ENCODE measurements at places on chromosomes 2 and 18.
A peak's percentile ranks its signal among the peaks of the same experiment; 100 is the strongest.

GRCh38 chr2:68968221-68968620 lies 6.2 kb upstream of the GKN1 start:
- DNase-seq, result no peak

DNA sequence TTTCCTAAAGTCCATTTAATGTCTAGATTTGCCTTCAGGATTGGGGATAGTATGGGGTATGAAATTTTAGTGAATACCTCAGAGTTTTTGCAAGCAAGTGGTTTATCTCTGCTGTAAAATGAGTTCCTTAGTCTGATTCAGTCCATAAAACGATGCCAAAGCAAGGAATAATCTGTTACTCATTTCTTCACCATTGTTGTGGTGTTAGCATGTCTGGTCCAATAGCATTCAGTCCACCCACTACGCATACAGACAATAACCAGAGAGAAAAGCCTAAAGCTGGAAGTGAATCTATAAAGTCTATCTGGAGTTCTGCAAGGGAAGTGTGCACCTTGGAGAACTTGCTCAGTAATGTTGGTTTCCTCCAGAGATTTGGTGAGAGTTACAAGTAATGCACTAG lies 12.9 kb upstream of the DPP4 start:
- DNase-seq, result no peak

- DNase-seq, result no peak
These were observed 37.8 kb upstream of the THUMPD2 start for GRCh38 chr2:39816845-39817244.

- no peak for DNase-seq
These were observed 219.6 kb downstream of the CELF4 start for GRCh38 chr18:37346048-37346447.

DNA sequence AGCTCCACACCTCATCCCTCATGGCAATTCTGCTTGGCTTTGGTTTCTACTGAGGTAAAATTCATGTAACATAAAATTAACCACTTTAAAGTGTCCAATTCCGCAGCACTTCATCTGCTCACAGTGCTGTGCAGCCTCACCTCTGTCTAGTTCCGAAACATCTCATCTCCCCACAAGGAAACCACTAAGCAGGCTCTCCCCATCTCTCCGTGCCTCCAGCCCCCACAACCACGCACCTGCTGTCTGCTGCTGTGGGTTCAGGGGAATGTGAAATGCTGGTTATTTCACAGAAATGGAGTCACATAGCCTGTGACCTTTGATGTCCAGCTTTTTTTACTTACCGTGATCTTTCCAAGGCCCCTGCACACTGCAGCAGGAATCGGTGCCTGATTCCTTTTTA lies 7.7 kb upstream of the GPC1 start:
- no peak for DNase-seq

DNA sequence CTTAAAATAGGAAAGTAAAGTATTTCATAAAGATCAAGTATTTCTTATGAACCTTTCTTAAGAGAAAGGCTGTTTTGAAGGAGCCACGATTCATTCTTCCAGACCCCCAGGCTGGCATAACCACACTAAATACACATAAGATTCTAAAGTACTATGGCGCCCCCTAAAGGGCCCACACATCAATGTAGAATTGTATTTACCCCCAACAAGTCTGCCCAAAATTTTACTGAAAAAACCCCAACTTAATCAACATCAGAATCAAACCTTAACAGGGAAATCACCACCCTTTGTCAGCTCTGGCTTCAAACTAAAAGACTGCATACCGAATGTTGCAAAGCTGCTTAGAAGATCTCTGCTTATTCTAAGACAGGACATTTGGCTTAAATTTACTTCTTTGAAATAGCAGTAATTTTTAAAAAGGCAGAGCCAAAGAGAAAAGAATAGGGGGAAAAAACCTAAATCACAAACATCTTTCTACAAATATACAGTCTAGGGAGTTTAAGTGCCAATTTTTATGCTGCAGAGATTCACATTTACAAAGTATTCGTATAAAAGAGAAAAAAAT lies 20.4 kb upstream of the BCL2 start:
- peak; percentile 40 for DNase-seq

DNA sequence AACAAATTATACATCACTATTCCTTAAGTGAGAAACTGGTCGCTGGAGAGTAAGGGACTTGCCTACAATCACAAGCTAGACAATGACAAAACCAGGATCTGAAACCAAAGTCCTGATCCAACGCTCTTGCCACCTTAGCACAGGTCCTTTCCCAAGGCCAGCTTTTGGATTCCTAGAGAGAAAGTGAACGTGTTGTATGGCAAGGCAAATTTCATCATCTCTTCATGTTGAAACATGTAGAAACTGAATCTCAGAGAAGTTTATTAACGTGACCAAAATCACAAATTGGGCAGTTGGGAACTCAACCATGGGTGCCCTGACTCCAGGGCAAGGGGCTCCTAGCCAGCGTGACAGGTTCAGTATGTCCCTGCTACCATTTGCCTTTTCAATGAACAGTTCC lies 118.2 kb downstream of the VWC2L start:
- DNase-seq, result no peak

DNA sequence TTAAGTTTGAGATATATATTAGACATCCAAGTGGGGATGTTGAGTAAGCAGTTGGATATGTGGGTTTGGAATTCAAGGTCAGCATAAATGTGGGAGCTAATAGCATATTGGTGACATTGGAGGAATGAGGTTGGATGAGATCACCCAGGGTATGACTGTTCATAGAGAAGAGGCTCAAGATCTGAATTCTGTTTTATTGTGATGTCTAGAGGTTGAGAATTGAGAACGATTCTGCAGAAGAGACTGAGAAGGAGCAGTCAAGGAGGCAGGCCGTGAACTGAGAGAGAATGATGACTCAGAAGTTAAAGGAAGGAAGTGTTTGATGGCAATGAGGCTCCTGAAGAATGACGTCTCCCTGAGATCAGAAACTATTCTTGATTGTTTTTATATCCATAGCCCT lies 5.9 kb downstream of the SERPINB11 start:
- peak; percentile 8 for DNase-seq

DNA sequence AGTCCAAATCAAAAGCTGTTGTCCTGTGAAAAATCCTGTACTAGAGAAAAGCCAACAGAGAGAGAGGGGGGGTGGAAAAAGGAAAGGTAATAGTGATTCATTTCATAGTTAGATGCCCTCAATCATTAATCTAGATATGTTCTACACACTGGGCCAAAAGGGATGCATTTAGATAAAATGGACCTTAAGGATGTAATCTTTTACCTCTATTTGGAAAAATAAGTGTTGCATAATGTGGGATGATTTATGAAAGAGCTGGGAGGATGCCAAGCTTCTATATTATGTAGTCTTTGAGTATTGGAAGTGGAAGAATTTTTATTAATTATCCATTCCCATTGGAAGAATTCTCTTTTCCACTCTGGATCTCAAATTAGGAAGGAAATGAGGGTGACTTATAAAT lies 480.5 kb upstream of the ZEB2 start:
- no peak for DNase-seq

- no peak for DNase-seq
These were observed 46.5 kb upstream of the RAB31 start for GRCh38 chr18:9661564-9661963.

DNA sequence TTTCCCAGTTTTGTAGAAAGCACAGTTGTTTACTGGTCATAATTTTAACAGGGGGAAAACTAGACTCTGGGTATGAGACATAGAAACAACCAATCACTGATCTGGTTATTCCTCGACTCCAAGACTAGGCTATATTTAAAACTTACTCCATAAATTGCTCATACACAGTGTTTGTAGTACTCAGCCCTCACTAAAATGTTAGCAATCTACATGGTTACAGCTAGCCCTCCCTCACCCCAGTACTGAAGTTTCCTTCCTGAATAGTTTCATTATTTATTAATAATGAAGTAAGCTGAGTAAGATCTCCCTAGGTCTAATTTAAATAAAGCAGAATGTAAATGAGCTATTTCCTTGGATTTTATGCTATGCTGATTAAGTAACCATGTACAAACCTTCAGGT lies 275.1 kb downstream of the CDH20 start:
- DNase-seq, result peak; percentile 85

DNA sequence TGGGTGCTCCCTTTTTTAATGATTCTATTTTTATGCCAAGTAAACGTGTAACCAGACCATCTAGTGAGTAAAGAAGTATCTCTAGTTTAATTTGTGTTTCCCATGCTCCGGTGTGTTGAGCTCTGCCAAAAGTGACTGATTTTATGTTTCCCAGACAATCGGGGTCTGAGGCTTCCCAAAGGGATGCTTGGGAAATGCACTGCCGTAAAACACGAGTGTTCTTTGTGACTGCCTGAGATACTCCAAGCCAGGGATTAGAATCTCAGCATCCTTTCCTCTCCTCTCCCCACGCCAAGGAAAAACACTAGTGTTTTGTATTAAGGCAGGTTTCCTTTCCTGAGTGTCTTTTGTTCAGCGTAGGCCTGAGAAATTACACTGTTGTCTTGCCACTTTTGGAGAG lies 180.5 kb upstream of the NRP2 start:
- no peak for DNase-seq

DNA sequence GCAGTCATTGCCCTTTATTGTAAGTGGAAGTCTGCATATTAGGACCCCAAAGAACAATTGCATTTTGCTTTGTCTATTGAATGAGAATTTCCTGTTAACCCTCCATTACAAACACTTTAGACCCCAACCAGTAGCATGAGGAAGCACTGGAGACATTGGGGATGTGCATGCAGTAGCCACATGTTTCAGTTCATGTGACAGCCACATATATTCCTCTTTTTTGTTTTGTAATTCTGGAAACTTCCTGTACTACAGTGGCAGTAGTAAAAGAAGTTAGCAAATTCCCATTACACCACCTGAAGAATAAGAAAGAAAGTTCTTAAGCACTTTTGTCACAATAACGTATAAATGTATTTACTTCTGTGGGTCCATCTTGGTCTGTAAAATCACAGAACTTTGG lies 281.1 kb upstream of the SLC14A2 start:
- no peak for DNase-seq

DNA sequence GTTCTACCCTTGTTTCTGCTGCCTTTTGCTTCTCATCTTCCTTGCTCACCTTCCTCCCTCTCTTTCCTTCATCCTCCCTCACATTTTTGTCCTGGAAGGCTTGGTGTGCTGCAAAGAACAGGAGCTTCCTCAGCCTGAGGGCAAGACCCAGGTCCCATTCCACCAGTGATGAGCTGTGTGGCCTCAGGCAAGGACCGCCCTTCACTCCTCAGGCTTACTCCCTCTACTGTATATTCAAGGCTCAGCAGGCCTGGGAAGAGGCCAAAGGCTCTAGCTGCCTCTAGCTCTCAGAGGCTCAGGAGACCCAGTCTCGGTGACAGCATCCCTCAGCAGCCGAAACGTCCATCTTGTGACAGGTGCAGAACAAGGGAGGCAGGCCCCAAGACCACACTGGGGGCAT lies 97.5 kb downstream of the MRO start:
- DNase-seq, result no peak

DNA sequence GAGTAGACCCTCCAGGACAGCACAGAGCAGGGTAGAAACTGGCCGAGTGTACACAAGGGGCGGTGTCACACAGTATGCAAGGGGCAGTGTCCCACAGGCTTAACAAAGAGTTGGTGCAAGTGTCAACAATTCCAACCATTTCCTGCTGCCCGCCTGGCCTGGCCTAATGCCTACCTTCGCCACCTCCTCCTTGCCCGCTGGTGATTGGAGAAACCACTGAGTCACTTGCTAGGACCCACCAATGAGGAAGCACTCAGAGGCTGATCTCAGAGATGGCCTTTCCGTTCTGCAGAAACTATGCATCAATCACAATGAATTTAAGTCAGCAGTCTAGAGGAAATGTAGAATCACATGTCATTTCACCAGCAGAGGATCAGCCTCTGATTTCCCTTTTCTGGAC lies 263.3 kb upstream of the PKDCC start:
- DNase-seq, result no peak

GRCh38 chr2:25339211-25339674 lies 2.5 kb downstream of the DNMT3A start:
- DNase-seq, result no peak

DNA sequence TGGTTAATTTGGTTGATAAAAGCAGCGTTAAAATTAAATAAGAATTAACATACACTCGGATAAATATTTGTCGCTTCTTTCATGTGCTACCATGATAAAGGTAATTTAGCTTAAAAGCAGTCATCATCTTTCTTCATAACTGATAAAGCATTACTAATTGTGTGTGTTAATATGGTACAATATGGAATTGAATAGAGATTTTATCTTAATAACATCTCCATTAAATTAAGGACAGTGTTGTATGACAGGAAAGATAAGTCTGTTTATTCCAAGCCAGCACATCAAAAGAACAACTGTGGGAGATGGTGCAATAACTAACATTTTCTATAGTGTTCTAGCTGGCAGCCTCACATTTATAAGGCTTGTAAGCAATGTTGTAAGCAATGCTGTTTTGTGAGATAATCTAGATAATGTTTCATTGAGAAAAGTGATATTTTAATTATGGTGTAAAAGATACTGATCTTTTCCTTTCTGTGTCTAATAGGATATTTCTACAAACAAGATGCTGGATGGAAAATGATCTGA lies 64.4 kb upstream of the AFF3 start:
- no peak for DNase-seq

- DNase-seq, result no peak
These were observed 270.5 kb upstream of the CDH19 start for GRCh38 chr18:66874375-66874774.

- DNase-seq, result no peak
These were observed 115.1 kb downstream of the CDH20 start for GRCh38 chr18:61448316-61448715.

DNA sequence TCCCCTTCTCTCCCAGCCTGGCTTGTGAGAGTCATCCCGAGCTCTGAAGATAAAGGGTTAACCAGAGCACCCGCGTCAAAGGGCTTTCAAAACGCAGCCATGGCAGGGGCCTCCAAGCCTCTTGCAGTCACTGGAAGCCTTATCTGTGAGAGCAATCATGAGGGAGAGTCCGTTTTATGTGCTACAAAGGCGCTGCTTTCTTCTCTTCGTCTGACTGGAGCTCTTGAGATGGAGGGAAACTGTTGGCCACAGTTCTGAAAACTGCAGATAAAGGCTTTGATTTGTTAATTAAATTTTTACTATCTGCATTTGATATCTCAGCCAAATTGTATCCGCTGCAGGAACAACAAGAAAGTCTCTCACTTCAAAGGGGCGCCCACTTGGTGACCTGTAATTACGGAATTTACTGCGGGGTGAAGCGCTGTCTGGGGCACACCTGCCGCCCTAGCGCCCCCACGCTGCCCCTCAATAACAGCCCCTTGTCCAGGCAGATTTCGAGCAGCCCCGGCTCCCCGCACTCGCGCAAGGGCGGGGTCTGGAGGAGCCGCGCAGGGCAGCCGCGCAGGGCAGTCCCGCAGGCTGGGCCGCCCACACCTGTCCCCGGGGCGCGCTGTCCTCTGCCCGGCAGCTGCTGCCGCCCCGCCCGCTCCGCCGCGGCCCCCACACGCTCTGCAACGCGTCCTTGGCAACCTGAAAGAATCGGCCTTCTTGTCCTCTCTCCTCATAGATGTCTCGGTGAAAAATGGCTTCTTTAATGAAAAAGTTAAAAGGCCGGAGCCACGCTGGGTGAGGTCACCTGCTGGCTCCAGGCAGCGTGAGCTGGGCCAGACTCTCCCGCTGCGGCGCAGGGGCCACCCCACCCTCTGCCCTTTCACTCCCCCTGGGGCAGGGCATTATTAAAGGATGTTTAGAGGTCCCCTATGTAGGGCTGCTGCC lies 217.9 kb downstream of the VAPA start:
- no peak for DNase-seq
